ENCODE measurements at places on chromosomes 11 and 22. TPM values are rescaled to one million over a fixed set of nuclear protein-coding genes. Genes with fewer than 3 reads are reported as not detected.
A peak's percentile ranks its signal among the peaks of the same experiment; 100 is the strongest.

Gene TMPRSS13
- not detected for total RNA-seq

Gene GVQW3
- total RNA-seq: 3.6 TPM

Gene INS
- total RNA-seq: not detected

Gene OLFML1
- not detected for total RNA-seq

Gene NEFH
- total RNA-seq: 0.20 TPM

Gene RASSF7
- 7.4 TPM for total RNA-seq

DNA sequence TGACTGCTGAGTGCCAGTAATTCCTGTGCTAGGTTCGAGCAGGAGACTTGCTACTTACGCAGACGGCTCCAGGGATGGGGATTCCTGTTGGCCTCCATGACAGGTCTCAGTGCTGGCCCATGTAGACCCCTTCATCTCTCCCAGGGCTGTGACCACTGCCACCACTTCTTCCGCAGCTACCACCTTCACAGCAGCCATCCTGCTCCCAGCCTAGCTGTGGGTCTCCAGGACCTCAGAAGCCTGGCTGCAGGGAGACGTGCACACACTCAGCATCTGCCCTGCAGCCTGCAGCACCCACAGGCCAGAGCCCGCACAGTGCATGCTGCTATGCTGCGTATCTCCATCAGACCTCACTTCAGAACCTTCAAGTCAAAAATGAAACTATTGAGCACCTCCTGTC, 1503.9 kb downstream of the BRD1 start:
- DNase-seq: no peak

DNA sequence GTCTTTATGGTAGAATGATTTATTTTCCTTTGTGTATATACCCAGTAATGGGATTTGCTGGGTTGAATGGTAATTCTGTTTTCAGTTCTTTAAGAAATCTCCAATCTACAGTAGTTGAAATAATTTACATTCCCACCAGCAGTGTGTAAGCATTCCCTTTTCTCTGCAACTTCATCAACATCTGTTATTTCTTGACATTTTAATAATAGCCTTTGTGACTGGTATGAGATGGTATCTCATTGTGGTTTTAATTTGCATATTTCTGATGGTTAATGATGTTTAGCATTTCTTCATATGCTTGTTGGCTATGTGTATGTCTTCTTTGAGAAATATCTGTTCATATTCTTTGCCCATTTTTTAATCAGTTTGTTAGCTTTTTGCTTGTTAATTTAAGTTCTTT, 901.2 kb downstream of the METTL15 start:
- DNase-seq: no peak

GRCh38 chr11:113551645-113552044, 76.4 kb upstream of the DRD2 start:
- DNase-seq: no peak

- peak; percentile 82 for DNase-seq
Measured at GRCh38 chr11:96188243-96189006, 154.6 kb downstream of the MAML2 start.

DNA sequence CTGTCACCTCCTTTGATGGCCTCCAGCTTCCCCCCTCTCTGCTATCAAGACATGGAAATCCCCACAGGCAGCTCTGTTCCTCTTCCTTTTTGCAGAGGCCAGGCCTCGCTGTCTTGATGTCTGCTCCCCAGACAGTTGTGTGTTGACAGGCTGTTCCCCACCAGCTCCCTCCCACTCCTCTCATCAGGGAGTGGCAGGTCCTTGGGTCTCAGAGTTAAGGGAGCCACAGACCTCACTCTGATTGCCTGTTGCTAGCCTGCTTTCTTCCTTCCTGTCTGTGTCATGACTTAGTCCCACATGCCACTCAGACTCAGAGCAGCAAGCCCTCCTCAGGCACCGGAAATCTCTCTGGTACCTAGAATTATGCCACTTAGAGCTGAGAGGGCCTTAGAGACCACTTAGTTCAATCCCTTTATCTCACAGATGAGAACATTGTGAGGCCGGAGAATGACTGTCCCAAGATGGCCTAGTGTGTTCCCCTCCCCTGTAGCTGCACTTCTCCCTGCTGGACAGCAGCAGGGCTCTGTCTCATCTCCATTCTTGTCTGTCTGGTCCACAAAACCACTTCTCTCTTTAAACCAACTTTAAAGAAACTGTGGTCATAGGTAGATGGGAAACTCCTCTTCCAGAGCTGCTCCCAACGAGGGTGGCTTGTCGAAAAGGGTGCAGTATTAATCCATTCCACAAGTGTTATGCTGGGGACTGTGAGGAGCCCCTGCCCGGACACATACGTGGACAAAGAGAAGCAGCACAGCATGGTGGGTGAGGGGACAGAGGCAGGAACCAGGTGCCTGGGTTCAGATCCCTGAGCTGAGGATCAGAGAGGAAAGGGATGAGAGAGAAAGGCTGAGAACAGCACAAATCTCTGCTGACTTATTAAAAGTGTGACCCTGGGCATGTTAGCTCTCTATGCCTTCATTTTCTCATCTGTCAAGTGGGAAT, 4.2 kb downstream of the AMPD3 start:
- no peak for DNase-seq

DNA sequence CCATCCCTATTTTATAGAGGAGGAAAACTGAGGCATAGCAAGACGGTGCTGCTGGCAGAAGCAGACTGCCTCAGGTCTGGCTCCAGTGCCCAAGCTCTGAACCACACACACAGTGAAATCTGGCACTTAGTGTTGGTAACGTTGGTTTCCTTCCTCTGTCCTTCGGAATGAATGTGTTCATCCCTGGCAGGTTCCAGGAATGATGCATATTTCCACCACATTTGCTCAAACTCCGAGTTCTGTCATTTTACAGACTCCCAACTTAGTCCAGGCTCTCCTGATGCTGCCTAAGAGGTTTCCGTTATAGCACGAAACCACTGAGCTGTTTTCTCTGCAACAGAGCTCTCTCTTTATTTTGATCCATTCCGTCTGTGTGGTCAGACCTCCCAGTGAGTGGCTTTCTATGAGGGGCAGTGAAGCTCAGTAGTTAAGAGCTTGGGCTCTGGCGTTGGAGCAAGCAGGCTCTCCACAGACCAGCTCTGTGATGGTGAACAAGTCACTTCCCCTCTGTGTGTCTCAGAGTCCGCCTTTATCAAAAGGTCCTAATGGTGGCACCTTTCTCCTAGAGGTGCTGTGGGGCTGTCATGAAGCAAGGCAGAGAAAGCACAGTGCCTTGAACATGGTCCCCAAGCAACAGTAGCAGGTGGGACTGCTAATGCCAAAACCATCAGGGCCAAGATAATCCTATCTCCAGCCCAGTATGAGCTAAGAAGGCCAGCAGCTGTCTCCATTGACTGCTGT, 200.3 kb downstream of the MYO18B start:
- DNase-seq: no peak

DNA sequence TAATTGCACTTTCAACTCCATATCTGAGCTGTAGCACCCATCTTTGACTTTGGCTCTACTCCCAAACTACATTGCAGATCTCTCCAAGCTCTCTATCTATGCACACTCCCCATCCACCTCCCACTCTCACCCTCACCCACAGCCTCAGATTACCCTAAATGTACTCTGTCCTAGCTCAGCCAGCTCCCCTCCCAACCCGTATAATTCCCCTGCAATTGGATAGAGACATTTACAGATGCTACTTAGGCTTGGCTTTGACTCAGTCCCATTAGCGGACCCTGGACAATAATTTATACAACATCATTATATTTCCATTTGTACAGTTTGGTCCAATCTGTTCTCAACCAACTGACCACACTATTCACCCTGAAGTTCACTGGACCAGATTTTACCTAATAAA, 338.9 kb upstream of the ANO3 start:
- no peak for DNase-seq

DNA sequence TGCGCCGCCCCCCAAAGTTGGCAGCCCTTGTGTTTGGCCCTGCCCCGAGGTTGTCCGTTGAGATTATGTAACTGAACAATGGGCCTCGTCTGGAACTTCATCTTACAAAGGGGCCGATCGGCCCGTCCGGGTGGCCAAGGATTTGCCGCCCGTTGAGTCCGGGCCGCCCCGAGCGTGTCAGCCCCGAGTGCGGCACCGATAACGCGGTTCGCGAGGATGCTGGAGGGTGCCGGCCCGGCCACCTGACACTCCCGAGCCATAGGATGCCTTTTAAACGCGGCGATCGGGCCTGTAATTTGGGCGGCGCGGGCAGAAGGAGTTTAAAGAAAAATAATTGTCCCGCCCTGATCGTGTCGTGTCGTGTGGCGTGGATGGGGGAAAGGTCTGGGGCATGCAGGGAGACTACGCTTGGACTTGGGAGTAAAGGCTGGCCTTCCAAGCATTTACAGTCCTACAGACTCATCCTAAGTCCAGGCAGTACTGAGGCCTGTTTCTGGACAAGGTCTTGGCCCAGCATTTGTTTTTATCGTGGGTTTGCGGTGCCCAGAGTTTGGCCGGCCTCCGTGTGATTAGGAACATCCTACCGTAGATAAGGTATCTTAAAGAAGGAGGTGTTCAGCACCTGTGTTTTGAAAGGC, 1.3 kb downstream of the WEE1 start:
- DNase-seq: peak; percentile 38

DNA sequence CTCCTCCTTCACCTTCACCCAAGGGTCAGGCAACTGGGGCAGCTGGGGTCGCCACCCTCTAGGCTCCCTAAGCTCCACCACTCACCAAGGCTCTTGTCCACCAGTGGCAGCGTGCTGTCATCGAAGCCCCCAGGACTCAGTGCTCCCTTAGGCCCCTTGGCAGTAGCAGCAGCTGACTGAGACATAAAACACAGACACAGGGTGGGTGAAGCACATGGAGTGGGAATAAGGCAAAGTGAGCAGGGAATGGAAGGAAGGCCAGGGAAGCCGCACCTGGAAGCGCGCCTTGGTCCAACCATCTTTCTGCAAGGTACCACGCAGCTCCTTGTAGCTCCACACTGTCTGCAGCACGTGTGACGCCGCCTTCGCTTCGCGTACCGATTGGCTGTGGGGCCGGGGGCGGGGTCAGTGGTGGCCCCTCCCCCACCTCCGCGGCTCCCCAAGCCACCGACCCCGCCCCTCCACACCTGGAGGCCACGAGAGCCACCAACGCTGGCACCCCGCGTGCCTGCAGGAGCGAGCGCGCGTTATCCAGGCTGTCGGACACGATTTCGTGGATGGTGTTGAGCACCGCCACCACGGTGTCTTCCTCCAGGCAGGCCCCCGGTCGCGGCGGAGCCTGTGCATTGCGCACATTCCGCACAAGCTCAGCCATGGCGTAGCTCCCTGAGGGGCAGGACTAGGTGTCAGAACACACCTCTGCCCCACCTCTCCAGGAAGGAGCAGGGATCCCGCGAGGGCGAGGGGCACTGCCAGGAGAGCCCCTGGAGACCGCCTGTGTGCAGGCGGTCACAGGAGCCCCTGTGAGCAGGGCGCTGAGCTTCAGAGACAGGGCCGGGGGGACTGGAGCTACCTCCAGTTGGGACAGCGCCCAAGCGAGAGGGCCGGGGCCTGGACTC, 31.3 kb upstream of the TXNRD2 start:
- DNase-seq: no peak

- no peak for DNase-seq
Measured at GRCh38 chr22:44931077-44931540, 78.7 kb downstream of the PHF21B start.

GRCh38 chr11:86161837-86162236, 82.7 kb upstream of the EED start:
- DNase-seq: no peak

DNA sequence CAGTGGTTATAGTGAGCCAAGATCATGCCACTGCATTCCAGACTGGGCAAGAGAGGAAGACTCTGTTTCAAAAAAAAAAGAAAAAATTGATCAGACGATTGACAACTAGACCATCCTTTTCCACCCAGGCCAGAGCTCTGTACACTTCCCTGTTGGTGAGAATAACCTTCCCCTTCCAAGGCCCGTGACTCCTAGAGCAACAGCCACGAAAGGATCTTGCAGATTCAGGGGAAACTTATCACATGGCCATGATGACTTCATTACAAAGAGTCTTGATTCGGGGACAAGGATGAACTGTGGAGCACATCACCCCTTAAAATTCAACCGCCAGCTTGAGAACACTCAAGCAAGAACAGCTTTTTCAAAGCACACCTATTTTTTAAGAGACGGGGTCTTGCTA, 10.3 kb downstream of the CD5 start:
- no peak for DNase-seq

GRCh38 chr11:28366549-28367346, 258.6 kb downstream of the METTL15 start:
- no peak for DNase-seq
